ELR (cell line): ENCODE measurements at places on chromosomes 2 and 18.

DNA sequence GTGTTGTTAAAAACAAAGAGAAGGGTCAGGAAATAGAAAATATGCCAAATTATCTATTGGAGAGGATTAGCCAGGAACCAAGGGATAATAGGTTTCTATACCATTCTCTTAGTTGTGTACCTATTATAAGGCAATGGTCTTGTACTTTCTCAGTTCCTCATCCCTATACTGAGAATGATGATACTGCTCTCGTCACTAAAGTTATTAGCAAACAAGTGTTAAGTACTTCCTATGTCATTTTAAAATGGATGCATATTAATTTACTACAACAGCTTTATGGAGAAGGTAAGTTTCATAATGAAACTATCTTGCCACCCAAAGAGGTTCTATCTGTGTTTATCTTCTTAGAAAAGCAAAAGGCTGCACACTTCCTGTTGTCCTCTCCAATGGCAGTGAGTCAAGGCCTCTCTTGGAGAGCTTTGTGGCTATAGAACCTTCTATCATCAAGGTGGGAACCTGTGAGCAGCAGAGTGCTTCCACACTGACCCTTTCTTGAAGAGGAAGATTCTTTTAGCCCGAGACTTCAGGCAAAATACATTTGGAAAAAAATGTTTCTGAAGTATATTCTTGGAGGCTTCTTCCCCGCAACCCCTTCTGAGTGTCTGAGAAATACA, 460.7 kb upstream of the FANCL start:
- DNase-seq: peak; percentile 9

DNA sequence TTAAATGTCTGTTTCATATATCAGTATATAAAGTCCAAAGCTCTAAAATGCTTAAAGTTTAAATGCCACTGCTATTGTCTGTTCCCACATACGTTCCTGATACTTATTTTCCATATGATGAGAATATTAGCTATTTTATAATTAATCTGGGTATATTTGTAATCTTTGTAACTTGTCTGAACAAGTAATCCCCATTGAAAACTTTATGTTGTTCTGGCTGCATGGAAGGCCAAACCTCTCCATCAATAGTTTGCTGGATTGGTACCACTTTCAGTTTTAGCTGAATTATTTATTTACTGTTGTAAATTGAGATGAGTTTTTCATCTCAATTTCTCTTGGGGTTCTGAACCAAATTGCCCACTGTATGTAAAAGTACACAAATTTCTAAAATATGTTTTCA, 1.5 kb downstream of the MBD5 start:
- DNase-seq: no peak

GRCh38 chr2:189982780-189983394, 79.6 kb downstream of the MSTN start:
- peak; percentile 27 for DNase-seq

DNA sequence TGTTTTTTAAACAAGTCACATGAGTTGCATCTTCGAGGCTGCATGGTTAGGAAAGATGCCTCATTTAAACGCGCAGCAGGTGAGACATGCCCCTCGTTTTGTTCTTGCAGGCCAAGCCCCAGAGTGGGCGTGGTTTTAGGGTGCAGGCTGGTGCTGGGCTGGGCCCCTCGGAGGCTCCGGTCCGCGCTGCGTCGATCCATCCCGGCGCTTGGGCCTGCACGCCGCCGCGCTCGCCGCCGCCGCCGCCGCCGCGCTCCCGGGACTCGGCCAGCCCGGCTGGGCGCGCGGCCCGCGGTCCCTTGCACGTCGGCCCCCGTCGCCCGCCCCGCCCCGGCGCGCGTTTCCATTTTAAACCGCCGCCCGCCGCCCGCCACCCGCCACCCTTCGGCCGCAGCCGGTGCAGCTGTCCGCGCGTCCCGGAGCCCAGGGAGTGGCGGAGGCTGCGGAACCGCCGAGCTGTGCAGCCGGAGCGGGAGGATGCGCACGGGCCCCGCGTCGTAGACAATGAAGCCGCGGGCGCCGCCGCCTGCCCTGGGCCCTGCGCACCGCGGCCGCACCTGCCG, 175.5 kb downstream of the AGAP1 start:
- DNase-seq: peak; percentile 77

- DNase-seq: peak; percentile 28
These were observed 215.5 kb upstream of the CWC22 start for GRCh38 chr2:180222644-180223043.

- no peak for DNase-seq
These were observed 83.6 kb downstream of the FHOD3 start for GRCh38 chr18:36381075-36381474.

GRCh38 chr2:161418715-161419637, 2.9 kb downstream of the TBR1 start:
- DNase-seq: peak; percentile 45
